ENCODE measurements at places on chromosomes 13 and 19.

- DNase-seq = peak; percentile 24
Observed at GRCh38 chr13:51122868-51123566, 11.9 kb upstream of the C13orf42 start.

DNA sequence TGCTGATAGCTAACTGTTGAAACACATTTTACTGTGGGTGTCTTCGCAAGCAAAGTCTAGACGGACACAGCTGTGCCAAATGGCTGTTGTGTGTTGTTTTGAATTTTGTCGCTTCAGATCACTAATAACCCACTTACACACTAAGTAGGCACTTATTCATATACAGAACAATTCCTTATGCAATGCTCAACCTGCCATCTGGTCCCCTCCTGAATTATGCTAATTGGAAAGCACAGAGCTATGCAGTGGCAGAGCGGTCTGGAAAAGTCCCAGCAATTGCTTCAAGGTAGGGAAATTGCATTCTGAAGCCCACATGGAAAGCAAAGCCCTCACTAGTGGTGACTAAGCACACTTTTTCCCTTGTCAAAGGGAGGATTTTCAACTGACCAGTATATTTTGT is 69.9 kb downstream of the C13orf42 start:
- no peak for DNase-seq

GRCh38 chr19:23437901-23438300 is 42.6 kb upstream of the ZNF91 start:
- no peak for DNase-seq

DNA sequence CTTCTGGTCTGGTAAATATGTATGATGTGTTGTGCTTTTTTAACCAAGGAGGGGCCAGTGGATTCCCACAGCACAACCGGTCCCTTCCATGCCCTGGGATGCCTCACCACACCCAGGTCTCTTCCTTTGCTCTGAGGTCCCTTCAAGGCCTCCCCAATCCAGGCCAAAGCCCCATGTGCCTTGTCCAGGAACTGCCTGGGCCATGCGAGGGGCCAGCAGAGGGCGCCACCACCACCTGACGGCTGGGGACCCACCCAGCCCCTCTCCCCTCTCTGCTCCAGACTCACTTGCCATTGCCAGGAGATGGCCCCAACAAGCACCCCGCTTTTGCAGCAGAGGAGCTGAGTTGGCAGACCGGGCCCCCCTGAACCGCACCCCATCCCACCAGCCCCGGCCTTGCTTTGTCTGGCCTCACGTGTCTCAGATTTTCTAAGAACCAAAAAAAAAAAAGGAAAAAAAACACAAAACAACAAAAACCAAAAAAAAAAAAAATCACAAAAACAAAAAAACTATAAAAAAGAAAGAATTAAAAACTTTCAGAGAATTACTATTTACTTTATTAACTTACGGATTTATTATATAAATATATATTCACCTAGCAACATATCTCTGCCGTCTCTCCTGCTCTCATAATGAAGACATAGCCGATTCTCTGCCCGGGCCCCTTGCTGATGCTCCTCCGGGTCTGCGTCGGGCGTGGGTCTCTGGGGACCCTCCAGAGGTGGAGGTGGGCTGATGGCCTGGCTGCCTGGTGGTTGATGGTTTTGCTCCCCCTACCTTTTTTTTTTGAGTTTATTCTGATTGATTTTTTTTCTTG is 14.4 kb downstream of the CAPN12 start:
- peak; percentile 78 for DNase-seq

GRCh38 chr19:16623576-16623975 is 4.4 kb downstream of the MED26 start:
- DNase-seq = no peak

DNA sequence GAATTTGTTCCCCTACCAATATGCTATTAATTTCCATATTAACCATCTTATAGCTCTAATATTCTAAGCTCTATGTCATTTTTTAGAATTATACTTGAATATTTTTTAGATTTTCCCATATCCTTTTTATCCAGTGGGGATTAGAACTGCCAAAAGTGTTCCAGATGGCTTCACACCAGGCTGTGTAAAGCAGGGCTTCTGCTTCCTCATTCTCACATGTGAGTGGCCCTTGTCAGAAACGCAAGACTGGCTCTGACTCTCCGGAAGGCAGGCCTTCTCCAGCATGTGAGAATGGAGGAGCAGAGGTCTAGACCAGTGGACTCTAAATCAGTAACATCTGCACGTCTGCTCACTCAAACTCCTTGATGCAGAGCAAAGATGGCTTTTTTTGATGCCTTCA is 650.1 kb downstream of the FGF9 start:
- DNase-seq = no peak

GRCh38 chr19:36140304-36141038 is 605 bp downstream of the CAPNS1 start:
- DNase-seq = peak; percentile 48

GRCh38 chr19:38004521-38005223 is 97.7 kb downstream of the SIPA1L3 start:
- no peak for DNase-seq

GRCh38 chr13:98878486-98879126 is 99.3 kb downstream of the DOCK9 start:
- no peak for DNase-seq

GRCh38 chr13:72149701-72150100 is 282.7 kb upstream of the DACH1 start:
- DNase-seq = no peak

DNA sequence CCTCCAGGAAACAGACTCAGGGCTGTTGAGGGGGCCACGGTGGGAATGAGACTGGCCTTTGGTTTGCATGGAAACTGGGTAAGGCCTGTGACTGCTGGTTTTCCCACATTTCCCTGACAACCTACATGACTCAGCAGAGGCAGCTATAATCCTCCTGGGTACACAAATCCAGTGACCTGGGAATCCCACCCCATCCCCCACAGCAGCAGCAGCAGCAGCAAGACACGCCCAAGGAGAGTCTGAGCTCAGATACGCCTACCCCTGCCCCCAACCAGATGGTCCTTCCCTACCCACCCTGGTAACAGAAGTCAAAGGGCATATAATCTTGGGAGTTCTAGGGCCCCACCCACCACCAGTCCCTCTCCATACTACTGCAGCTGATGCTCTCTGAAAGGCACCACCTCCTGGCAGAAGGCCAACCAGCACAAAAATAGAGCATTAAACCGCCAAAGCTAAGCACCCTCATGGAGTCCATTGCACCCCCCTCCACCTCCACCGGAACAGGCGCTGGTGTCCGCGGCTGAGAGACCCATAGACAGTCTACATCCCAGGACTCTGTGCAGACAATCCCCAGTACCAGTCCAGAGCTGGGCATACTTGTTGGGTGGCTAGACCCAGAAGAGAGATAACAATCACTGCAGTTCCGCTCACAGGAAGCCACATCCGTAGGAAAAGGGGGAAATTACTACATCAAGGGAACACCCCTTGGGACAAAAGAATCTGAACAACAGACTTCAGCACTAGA is 237.2 kb upstream of the SPRY2 start:
- no peak for DNase-seq

DNA sequence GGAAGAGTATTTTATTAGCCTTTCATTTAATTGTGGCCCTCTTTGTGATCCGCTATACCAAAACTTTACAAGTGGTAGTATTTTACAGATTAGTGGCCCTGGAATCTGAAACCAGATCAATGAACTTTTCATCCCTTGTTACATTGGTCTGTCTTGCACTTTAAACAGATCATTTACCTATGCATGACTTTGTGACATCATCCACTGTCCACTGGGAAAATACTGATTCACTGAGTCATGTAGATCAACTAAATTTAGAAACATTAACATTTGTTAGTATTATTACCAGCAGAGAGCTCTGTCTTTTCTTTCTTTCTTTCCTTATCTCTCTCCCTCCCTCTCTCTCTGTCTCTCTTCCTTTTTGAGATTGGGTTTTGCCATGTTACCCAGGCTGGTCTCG is 17.5 kb downstream of the PCDH8 start:
- no peak for DNase-seq

DNA sequence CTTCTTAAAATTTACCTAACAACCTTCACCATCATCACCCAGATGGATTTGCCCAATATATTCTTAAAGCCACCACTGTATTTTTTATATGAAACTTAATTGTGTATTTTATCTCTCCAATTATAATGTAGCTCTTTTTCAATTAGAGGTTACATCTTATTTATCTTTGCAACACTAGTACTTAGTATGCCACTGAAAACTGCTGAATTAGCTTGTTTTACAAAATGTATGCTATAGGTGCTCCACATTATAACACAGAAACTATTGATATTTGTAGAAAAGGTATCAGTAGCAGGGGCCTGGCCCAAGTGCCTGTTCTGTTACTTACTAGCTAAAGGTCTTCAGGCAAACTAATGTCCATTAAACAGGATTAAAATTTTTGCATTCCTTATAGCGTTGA is 35.8 kb upstream of the PCDH17 start:
- no peak for DNase-seq

GRCh38 chr13:41905600-41906254 is 55.2 kb downstream of the VWA8 start:
- DNase-seq = no peak

GRCh38 chr19:8323781-8324185 is 2.5 kb downstream of the RPS28 start:
- DNase-seq = no peak

DNA sequence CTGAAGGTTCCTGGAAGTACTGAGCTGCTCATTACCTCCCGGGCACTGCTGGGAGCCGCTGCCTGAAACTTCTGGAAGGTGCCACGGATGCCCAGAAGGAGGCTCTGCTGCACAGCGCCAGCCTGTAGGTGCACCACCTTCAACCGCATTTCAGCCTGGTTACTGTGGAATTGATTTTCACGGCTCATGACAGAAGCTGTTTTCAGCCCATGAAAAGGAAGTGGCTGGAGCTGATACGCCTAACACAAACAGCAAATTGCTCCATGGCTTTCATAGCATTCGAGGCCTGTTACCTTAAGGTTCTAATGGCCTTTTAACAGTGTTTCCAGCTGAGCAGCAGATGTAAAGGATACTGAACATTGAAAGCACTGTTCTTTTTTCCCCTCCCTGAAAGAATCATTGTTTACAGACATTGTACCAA is 22.0 kb downstream of the GPC6 start:
- DNase-seq = no peak

DNA sequence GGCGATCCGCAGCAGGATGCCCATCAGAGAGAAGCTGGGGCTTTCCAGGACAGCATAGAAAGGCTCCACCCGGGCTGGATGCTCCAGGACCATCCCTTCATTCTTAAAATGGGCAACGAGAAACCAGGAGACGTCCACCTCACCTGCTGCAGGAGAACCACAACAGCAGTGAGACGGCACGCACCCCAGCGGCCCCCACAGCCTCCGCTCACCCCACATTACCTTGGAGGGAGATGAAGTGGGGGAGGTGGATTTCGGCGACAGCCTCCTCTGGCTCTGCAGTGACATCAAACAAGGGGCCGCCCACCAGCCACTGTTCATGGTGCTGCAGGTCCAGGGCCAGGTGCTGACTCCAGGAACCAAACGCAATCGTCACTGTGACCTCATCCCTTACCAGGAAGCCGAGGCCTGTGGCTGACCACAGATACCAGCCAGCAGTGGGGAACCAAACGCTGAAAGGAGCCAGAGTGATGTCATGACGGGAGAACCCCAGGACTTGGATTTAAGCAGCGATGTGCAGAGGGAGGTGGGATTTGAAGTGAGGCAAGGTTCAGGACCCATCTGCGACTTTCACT is 25.1 kb downstream of the CARD8 start:
- peak; percentile 38 for DNase-seq

- DNase-seq = no peak
Observed at GRCh38 chr19:10364644-10365043, 15.7 kb downstream of the TYK2 start.

DNA sequence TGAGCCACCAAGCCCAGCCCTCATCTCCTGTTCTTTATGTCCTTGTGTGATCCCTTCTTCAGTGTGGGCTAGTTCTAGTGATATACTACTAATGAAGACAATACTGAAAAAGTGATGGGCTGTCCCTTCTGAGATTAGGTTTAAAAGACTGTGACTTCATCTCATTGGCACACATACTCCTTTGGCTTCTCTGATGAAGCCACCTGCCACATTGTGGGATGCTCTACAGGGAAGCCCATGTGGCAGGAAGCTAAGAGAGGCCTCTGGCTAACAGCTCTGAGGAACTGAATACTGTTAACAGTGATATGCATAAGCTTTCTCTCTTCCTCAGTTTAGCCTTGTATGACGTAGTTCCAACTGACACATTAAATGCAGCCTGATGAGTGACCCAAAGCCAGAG is 13.6 kb downstream of the CSNK1A1L start:
- no peak for DNase-seq

DNA sequence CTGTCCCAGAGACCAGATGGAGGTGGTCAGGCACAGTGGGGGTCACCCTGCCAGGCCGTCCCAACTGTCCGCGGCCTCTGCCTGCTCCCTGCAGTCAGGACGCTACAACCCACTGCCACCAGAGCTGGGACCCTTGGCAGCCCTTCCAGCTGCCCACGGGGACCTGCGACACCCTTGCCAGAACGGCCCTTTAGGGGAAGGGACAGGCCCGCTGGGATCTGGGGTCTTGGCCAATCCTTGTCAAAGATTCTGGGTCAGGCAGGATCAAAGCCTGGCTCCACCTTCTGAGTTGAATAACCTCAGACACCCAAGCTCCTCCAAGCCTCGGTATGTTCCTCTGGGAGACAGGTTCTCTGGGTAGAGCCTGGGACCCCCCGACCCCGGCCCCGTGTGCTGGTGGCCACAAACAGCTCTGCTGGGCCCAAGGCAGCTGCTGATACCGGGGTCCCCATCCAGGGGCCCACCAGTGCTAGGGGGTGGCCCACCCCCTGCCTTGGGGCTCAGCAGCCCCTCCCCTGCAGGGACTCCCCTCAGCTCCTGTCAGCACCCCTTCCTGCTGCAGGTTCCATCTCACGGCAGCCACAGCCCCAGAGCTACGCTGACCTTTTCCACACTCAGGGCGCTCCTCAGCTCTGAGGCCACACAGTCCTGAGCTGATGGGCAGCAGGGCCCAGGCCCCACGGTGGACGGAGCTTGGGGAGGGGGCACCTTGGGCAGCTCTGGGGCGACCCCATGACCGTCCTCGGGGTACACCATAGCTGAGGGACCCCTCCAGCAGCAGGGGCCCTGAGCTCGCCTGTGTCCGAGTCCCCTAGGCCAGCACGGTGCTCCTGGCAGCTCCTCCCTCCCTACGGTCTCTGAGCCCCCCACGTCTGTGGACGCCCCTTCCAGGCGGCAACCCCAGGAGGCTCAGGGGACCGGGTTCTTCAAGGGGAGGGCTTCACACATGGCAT is 18.4 kb downstream of the SBNO2 start:
- no peak for DNase-seq

DNA sequence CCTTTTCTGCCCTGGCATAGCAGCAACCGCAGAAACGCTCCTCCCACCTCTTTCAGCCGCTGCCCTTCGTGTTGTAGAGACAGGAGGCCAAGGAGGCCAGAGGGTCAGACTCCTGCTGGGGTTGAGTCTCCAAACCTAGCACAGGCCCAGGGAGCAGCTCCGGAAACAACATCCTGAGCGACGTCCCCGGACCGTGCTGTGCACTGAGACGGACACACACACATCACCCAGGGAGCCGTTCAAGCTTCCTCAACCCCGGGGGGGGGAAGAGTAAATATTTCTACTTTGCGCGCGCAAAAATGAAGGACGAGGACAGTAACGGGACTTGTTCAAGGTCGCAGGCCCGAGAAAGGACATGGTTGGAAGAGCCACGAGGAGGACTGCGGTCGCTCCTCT is 657 bp downstream of the ZNF550 start:
- no peak for DNase-seq

GRCh38 chr13:46685006-46685730 is 111.8 kb downstream of the ESD start:
- no peak for DNase-seq

GRCh38 chr19:639253-640160 is at the start of gene FGF22:
Gene FGF22, plus strand, starts transcription at chr19:639879. Its CDS starts 47 bp downstream, at chr19:639926.
- peak; percentile 97 for DNase-seq

- no peak for DNase-seq
Observed at GRCh38 chr19:3585301-3586126, at the start of gene GIPC3. Gene GIPC3, plus strand, starts transcription at chr19:3585478. Its CDS starts 120 bp downstream, at chr19:3585598.

- no peak for DNase-seq
Observed at GRCh38 chr13:95822303-95822702, 145.4 kb downstream of the DNAJC3 start.

Data from activated T-cell treated with anti-CD3 and anti-CD28 coated beads for 48 hours (primary cell).